ENCODE measurements at places on chromosomes 3 and 15.
A peak's percentile ranks its signal among the peaks of the same experiment; 100 is the strongest.

GRCh38 chr3:197516517-197516889 lies 39.3 kb downstream of the BDH1 start:
- DNase-seq: no peak
- H3K4me1 ChIP-seq: no peaks in the 10 kb centered on the region
- H3K27me3 ChIP-seq: no peaks in the 10 kb centered on the region
- H3K4me3 ChIP-seq: no peak overlapping the region
- H3K27ac ChIP-seq: peak overlapping the region; percentile 27

DNA sequence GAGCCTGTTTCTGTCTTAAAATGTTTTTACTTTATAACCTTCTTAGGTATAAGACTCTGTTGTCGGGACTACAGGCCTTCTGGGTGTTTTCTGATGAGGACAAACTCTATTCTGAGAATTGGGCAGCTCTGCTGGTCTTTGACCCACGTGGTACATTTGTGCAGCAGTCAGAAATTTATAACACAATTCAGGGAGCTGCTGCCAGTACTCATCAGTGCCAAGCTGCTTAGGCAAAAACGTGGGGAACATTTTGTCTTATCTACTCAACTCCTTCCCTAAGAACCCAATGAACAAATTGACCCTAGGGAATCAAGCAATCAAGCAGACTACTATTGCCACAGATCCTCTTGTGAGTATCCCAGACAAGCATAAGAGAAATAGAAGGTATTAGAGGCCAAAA lies 180.7 kb upstream of the PDZRN3 start:
- H3K27ac ChIP-seq: no peak overlapping the region
- H3K27me3 ChIP-seq: no peaks in the 10 kb centered on the region
- H3K4me1 ChIP-seq: no peaks in the 10 kb centered on the region
- no peak overlapping the region for H3K4me3 ChIP-seq
- no peak for DNase-seq
- H3K36me3 ChIP-seq: no peaks in the 10 kb centered on the region

DNA sequence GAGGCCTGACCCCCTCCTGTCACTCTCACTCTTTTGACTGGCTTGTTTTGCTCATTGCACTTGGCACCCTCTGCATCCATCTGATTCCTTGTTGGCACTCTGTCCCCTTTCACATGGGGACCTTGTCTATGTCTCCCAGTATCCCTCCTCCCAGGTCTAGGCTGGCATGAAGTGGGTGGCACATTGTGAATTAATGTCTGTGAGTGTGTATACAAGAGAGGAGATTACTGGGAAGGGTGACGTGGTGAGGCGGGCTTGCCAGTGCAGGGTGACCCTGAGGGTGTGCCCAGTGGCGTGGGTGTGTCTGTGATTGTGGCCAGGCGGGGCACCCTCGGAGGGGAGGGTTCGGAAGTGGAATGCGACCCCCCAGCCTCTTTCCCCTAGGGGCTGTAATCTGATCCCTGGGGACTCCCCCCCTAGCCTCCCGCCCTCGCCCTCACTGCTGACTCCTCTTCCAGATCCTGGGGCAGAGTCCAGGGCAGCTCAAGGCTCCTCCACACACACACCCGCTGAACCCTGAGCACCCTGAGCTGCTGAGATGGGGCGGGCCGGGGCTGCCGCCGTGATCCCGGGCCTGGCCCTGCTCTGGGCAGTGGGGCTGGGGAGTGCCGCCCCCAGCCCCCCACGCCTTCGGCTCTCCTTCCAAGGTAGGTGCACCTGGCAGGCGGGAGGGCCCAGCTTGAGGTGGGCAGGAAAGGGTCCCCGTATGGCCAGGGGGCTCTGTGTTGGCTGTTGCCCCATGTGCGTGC lies at the start of gene SEMA3B:
TSS of gene SEMA3B (plus strand) at position 445 of the 749 bp plus-strand sequence. CDS start at position 539, 94 bp downstream.
- DNase-seq: no peak
- peaks cover 13% of the 10 kb centered on the region for H3K4me1 ChIP-seq
- no peak within 1 kb of the TSS for H3K27ac ChIP-seq
- peaks cover 1% of the 10 kb centered on the region for H3K27me3 ChIP-seq
- H3K4me3 ChIP-seq: no peak within 1 kb of the TSS

GRCh38 chr3:196323016-196323415 lies 5.0 kb upstream of the DYNLT2B start:
- H3K4me1 ChIP-seq: no peaks in the 10 kb centered on the region
- no peak overlapping the region for H3K27ac ChIP-seq
- H3K4me3 ChIP-seq: no peak overlapping the region

DNA sequence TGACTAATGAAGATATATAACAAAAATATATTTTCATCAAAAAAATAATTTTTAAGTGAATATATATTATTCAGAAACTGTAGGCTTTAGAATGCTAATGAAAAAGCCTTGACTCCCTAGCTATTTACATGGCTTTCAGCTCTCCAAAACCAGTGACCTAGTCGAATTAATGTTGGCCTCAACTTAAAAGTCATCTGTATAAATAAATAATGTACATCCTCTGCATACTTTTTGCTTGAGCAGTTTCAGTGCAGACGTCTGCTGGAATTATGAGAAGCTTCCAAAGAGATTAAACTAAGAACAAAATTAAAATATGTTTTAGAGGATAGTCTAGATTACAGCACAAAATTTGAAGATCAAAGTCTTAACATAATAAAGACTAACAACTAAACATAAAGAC lies 520.4 kb upstream of the ALCAM start:
- H3K36me3 ChIP-seq: no peaks in the 10 kb centered on the region
- no peak overlapping the region for H3K4me3 ChIP-seq
- no peaks in the 10 kb centered on the region for H3K27me3 ChIP-seq
- DNase-seq: no peak

DNA sequence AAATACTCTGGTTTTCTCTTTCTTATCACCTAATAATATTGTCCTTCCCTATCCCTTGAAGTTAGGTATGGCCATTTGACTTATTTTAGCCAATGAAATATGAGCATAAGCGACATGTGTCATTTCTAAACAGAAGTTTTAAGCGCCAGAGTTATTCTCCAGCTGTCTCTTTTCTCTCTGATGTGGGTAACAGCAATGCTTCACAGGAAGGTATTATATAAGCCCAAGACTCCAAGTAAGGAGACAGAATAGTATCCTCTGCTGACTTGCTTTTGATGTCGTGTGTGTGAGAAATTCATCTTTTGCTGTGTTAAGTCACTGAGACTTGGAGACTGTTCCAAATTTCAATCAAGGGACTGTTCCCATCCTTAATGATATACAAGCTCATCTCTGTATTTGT lies 224.6 kb upstream of the NECTIN3 start:
- no peaks in the 10 kb centered on the region for H3K4me1 ChIP-seq
- H3K36me3 ChIP-seq: no peaks in the 10 kb centered on the region
- H3K4me3 ChIP-seq: no peak overlapping the region
- DNase-seq: no peak
- H3K27ac ChIP-seq: no peak overlapping the region

- H3K4me1 ChIP-seq: no peaks in the 10 kb centered on the region
- H3K27me3 ChIP-seq: no peaks in the 10 kb centered on the region
- no peak for DNase-seq
- no peak overlapping the region for H3K4me3 ChIP-seq
- no peaks in the 10 kb centered on the region for H3K36me3 ChIP-seq
Observed at GRCh38 chr15:76529911-76530310, 193.3 kb downstream of the ISL2 start.

- no peaks in the 10 kb centered on the region for H3K36me3 ChIP-seq
- H3K4me3 ChIP-seq: no peak overlapping the region
- H3K27me3 ChIP-seq: peaks cover 39% of the 10 kb centered on the region
- H3K27ac ChIP-seq: no peak overlapping the region
- DNase-seq: no peak
Observed at GRCh38 chr15:89822951-89823711, 8.5 kb upstream of the ANPEP start.

DNA sequence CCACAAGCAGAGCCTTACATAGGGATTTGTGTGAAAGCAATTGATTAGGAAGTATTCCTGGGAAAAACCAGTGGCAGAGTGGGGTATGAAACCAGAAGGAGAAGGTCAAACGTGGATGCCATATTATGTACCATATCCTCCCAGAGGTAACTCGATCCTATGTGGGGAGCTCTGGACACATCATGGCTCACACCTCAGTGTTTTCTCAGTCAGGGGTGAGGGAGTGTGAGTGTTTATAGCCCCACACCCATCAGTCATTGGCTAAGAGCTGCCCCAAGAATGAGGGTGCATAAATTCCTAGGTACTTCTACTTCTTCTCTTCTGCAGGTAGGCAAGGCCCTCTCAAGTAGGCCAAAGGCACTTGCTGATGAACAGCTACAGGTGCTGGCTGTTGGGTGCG lies 28.2 kb upstream of the PDZRN3 start:
- DNase-seq: no peak
- no peaks in the 10 kb centered on the region for H3K4me1 ChIP-seq
- H3K27me3 ChIP-seq: no peaks in the 10 kb centered on the region
- H3K27ac ChIP-seq: no peak overlapping the region
- no peak overlapping the region for H3K4me3 ChIP-seq

DNA sequence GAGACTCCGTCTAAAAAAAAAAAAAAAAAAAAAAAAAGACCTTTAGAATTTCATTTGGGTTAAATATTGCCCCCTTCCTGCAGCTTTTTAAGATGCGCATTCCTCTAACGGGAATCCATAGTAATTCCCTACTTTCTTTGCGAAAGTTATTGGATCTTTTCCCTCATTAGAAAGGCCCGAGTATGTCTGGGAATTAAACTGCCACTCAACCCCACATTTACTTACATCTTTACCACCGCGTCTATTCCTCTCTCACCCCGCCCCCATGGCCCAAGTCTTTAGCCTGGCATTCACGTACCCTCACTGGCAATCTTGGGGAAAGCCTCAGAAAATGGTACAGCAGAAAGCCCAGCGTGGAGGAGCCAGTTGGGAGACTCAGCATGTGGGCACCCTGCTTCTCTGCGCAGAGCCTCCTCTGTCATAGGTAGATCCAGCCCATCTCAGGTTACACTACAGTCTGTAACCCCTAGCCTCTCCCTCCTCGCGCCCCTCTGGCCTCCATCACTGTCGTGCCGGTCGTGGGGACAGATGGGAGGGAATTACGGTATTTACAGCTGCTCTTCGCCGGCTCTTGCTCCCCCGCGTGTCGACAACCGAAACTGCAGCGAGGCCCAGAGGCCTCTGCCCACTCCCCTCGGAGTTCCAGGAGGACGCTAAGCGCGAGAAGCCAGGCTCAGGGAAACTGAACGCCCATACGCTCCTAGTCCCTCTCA lies 6.4 kb upstream of the ANKDD1A start:
- peaks cover 11% of the 10 kb centered on the region for H3K4me1 ChIP-seq
- H3K27ac ChIP-seq: no peak overlapping the region
- DNase-seq: peak; percentile 64
- H3K36me3 ChIP-seq: no peaks in the 10 kb centered on the region

- no peak overlapping the region for H3K4me3 ChIP-seq
- no peak overlapping the region for H3K27ac ChIP-seq
- H3K27me3 ChIP-seq: no peaks in the 10 kb centered on the region
- DNase-seq: no peak
- H3K36me3 ChIP-seq: no peaks in the 10 kb centered on the region
Observed at GRCh38 chr15:56929399-56929798, 11.0 kb downstream of the TCF12 start.

DNA sequence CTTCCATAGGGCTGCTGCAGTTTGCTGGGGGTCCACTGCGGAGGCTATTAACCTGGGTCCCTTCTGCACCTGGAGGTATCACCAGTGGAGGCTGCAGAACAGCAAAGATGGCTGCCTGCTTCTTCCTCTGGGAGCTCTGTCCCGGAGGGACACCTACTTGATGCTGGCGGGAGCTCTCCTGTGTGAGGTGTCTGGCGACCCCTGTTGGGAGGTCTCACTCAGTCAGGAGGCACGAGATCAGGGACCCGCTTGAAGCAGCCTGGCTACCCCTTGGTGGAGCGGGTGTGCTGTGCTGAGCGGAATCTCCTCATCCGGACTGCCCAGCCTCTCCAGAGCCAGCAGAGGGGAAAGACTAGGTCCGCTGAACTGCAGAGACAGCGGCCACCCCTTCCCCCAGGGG lies 56.0 kb upstream of the CTXND1 start:
- no peak overlapping the region for H3K4me3 ChIP-seq
- H3K27me3 ChIP-seq: peaks cover 14% of the 10 kb centered on the region
- no peaks in the 10 kb centered on the region for H3K4me1 ChIP-seq

- H3K36me3 ChIP-seq: no peaks in the 10 kb centered on the region
- no peak overlapping the region for H3K27ac ChIP-seq
- H3K4me1 ChIP-seq: no peaks in the 10 kb centered on the region
- no peak for DNase-seq
Observed at GRCh38 chr3:5613599-5613998, 426.1 kb downstream of the EDEM1 start.

DNA sequence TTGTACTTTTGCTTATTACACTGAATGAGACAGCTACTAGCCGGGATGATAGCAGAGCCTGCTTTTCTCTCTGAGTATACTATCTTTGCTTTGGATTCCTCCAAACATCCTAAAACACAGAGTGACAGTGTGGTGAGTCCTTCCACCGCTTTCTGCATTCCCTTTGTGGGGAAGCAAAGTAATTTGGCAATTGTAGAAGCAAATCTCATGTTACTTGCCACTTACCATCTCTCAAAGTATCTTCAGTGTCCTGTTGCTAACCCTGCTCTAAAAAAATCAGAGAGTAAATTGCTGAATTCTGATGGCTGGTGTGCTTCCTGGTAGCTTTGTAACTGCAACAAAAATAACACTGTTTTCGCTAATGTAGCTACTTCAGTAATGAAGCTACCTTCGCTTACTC lies 92.4 kb upstream of the LRRFIP2 start:
- no peak overlapping the region for H3K27ac ChIP-seq
- no peaks in the 10 kb centered on the region for H3K36me3 ChIP-seq
- H3K27me3 ChIP-seq: no peaks in the 10 kb centered on the region
- H3K4me3 ChIP-seq: no peak overlapping the region

- H3K4me3 ChIP-seq: no peak overlapping the region
- no peaks in the 10 kb centered on the region for H3K4me1 ChIP-seq
- no peak overlapping the region for H3K27ac ChIP-seq
- H3K36me3 ChIP-seq: no peaks in the 10 kb centered on the region
- no peaks in the 10 kb centered on the region for H3K27me3 ChIP-seq
- DNase-seq: no peak
Observed at GRCh38 chr3:20974396-20974795, 776.6 kb downstream of the ZNF385D start.

GRCh38 chr15:43920254-43920600 lies 93.4 kb downstream of the WDR76 start:
- no peaks in the 10 kb centered on the region for H3K36me3 ChIP-seq
- no peak overlapping the region for H3K27ac ChIP-seq
- H3K4me3 ChIP-seq: no peak overlapping the region
- H3K4me1 ChIP-seq: no peaks in the 10 kb centered on the region
- DNase-seq: no peak

GRCh38 chr15:72044956-72045355 lies 73.0 kb downstream of the MYO9A start:
- no peak overlapping the region for H3K4me3 ChIP-seq
- no peaks in the 10 kb centered on the region for H3K4me1 ChIP-seq
- no peak for DNase-seq
- no peaks in the 10 kb centered on the region for H3K27me3 ChIP-seq
- no peaks in the 10 kb centered on the region for H3K36me3 ChIP-seq
- no peak overlapping the region for H3K27ac ChIP-seq

DNA sequence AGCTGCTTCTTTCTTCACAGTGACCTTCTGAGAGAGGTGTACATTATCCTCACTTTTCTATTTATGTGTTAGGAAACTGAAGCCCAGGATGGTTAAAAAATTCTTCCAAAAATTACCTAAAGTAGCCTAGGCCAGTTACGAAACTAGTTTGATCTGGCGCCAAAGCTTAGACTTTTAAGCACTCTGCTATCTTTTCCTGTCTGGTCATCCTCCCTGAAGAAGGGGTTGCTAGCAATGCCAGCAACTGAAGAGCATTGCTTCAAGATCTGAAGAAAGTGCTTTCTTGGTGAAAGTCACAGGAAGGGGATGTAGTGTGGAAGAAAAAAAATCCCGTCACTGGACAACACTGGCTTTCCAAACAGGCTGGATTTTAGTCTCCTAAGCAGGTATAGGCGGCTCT lies 618.8 kb upstream of the GRM7 start:
- H3K4me1 ChIP-seq: no peaks in the 10 kb centered on the region
- H3K36me3 ChIP-seq: no peaks in the 10 kb centered on the region
- H3K4me3 ChIP-seq: no peak overlapping the region
- no peak for DNase-seq
- no peaks in the 10 kb centered on the region for H3K27me3 ChIP-seq
- no peak overlapping the region for H3K27ac ChIP-seq
